Activated CD4-positive, alpha-beta T cell treated with anti-CD3 and anti-CD28 coated beads, Interleukin-2, amount 50 U/mL, for 16 hours (primary cell): ENCODE measurements at places on chromosomes 2 and 18.

- DNase-seq, result no peak
These were observed 1251.6 kb upstream of the ZEB2 start for GRCh38 chr2:145771525-145771924.

- DNase-seq, result no peak
These were observed 69.7 kb downstream of the PRPF40A start for GRCh38 chr2:152647552-152647951.

DNA sequence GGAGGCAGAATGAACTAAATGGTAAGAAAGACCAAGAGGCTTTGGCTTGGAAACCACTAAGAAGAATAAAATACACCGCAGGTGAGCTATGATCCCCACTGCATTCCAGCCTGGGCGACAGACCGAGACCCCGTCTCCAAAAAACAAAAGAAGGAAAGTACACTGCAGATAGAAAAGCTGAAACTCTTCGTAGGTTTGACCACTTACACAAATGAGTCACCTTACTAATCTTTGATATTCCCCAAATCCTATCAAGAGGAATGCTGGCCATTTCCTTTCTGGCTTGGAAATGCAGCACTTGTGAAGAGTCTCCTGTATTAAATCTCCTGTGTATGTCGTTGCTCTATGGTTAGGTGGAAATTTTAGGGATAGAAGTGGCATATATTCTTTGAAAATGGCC is 108.8 kb downstream of the MTCL1 start:
- no peak for DNase-seq

DNA sequence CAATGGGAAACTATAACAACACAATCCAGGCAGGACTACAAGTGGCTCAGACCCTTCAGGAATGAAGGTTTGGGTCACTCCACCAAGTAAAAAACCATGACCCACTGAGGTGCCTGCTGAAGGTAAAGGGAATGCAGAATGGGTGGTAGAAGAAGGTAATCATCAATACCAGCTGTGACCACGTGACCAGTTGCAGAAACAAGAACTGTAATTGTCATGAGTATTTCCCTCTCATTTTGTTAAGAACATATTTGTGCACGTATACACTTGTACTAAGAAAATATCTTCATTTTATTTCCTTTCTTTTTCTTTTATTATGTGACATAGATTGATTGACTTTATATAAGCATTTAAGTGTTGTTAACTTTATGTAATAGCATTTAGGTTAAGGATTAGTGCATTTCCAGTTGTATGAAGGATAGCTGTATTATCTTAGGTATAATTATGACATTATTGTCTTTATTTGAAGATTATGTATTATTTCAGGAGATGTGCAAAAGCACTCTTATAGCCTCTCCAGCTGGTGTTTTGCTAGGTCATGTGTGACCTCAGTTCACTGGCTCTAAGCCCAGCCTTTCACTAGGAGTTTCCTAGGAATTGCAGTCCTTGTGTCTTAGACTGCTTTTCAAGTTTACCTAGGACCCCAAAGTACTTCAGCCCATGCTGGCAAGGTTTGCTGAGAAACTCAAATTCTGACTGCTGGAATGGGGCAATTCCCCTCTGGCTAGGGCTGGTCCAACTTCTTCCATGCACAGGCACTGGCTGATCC is 125.7 kb upstream of the DPP10 start:
- DNase-seq, result no peak

GRCh38 chr2:237574894-237575868 is 8.8 kb downstream of the PRLH start:
- DNase-seq, result no peak

GRCh38 chr2:132701810-132702209 is 31.8 kb upstream of the LYPD1 start:
- no peak for DNase-seq

DNA sequence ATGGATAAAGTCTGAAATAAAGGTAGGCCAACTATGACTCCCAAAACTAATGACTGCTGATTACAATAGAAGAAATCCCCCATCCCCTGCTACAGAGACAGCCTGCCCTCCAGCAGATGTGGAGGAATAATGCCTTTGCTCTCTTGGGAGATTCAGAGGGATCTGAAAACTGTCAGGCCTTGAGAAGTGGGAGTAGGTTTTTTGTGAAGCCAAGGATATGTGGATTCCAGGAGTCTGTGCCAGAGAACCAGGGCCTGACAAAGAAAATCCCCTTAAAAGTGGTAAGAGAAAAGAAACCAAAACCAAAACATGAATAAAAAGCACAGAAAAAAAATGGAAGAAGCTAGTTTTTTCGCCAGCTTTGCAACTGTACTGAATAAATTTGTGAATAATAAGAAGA is 397.6 kb downstream of the ZNF521 start:
- no peak for DNase-seq
